DMS 273 treated with DMSO at 0.1 percent for 48 hours (cell line): ENCODE measurements at places on chromosomes 4 and X.

DNA sequence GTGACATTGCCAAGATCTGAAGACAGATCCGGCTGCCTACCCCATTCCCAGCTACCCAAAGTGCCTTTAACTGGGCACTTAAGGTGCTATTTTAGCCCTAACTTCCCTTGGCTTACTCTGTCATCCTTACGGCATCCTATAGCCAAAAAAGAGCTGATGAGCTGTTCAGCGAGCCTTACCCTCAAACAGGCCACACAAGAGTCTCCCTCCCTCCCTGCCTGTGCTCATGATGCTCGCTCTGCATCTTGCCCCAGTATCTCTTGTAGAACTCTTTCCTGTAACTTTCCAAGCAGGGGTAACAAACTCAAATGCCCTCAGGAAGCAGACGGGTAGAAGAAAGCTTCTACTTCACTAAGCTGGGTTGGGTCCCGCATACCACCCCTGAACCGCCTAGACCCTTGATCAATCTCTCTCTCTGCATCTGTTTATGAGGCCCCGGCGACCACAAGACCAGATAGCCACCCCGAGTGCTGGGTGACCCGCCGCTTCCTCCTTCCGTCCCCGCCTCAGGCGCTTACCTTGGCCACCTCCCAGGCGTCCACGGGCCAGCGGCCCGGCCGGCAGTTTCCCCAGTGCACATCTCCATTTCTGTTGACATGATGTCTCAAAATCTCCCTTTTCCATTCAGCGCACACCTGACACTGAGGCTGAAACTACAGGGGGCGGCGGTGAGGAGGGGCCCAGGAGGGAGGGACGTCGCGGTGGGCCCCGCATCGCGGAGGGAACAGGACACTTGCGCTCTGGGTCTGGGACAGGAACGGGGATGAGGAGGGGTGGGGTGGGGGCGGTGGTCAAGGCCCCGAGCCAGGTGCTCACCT is 663 bp downstream of the CXorf38 start:
- DNase-seq = no peak

- no peak for DNase-seq
These were observed 53.6 kb downstream of the FHIP1A start for GRCh38 chr4:151462554-151462953.

DNA sequence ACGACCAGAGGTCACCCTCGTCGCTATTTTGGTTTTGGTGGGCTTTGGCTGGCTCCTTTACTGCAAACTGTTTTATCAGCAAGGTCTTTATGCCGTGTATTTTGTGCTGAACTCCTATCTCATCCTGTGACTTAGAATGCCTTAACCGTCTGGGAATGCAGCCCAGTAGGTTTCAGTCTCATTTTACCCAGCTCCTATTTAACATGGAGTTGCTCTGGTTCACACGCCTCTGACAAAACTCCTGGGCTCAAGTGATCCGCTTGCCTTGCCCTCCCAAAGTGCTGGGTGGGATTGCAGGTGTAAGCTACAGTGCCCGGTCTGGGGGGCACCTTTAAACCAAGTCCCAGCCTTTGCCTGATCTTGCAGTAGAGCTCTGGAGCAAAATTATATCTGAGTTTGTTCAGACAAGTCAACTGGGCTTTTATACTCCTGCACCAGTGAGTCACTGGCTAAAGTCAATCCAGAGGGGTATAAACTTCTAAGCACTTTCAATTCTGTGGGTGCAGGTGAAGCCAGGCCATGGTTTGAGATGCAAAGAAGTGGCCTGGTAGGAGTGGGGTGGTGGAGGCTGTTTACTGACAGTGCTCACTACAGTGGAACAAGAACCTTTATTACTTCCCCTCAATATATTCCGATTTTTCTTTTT is 50.2 kb downstream of the MGST2 start:
- DNase-seq = no peak

GRCh38 chr4:66489370-66489769 is 819.1 kb upstream of the EPHA5 start:
- DNase-seq = no peak

DNA sequence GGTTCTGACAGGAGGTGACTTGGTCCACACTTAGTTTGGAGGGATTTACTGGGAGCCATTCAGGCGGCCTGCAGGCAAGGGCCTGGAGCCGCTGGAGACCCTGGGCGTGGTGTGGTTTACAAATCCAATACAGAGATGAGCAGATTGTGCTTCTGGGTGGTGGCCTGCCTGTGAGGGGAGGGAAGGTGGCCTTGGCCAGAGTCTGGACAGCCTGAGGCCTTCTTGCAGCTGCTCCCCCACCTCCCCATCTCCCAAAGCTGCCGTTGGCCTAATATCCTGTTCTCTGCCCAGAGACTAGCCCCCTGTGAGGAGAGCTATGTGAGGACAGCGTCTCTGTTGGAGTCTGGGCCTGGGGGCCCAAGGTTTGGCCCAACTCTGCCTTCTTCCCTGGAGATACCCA is 163.9 kb upstream of the MAMLD1 start:
- no peak for DNase-seq

DNA sequence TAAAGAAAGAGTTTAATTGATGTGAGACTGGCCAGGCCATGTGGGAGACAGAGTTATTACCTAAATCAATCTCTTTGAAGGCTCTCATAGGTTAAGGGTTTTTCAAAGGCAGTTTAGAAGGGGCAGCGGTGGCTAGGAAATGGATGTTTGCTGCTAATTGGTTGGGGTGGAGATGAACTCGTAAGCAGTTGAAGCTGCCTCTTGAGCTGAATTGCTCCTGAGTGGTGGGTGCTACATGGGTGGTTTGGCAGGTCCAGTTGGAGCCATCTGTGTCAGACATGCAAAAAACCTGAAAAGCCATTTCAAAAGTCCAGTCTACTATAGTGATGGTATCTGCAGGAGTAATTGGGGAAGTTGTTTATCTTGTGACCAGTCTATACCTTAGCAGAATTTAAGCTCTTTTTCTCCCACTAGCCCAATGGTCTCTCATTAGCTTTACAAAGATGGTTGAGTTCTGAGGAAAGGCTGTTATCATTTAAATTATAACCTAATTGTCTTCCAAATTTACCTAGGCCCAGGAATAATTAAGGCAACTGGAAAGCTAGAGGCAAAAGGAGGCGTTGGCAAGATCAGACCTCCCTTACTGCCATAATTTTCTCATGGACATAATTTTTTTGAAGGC is 762.4 kb upstream of the FRG1 start:
- no peak for DNase-seq

DNA sequence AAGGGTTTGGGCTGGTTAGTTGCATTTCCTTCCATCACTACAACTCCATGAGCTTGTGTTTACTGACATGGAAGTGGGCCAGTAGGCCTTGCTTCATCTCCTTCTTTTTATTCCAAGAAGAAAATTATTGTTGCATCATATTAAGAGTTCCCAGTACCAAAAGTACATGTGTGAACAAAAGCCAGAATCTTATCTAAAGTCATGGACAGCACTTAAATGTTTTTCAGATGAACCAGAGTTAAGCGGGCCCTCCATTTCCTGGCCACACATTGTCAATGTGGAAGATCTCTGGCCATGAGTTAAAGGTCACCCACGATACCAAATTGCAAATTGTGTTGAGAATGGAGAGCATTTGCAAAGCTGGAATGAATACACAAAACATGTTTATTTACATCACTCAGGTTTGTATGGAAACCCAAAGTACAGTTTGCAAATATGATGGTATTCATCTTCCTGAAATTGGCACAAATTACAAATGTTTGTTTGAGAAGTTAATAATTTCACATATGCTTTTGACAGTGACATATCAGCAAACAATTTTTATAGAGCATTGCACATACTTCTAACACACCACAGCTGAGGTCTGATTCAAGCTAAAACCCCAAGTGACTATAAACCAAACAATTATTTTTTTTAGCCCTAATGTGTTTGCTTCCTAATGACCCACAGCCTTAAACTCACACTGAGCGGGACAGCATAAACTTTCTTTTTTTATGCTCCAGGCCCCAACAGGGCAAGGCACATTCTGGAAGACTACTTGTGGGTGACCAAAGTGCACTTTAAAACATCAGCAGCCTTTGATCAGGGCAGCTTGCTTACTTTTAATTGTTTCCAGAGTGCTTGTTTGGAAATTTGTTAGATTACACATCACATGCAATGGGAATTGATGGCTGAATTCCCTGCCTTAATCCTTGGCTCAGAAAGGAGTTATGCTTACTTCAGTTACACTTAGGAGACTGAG is 502.9 kb upstream of the SLIT2 start:
- DNase-seq = no peak

GRCh38 chr4:99134586-99134985 is 9.5 kb downstream of the ADH4 start:
- no peak for DNase-seq

DNA sequence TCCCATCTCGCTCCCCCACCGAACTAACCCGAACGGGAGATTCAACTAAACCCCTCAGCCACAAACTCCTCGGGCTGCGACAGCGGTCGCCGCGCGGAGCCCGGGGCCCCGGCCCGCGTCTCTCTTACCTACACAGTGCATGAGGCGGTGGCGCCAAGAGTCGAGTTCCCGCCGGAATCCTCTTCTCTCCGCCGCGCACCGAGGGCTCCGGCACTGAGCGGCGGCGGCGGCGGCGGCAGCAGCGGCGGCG is 160 bp downstream of the LCORL start:
- DNase-seq = no peak

GRCh38 chr4:22029803-22030202 is 81.2 kb upstream of the KCNIP4 start:
- no peak for DNase-seq

DNA sequence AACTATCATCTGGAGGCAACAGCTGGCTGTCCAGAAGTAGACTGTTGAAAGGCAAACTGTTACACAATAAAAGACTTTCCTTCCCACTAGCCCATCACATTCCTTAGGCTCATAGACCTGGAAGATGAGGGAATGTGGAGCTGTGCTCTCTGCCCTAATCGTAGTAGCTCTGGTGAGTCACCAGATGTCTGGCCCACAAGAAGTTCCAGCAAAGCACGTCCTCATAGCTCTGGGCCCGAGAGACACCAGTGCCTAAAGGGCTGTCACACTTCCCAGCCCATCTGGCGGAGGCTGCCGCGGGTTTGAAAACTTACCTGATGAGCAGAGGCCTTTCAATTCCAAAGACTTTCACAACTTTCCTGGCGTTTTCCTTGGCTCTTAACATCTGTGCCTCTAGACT is 81.7 kb upstream of the STOX2 start:
- peak; percentile 68 for DNase-seq

DNA sequence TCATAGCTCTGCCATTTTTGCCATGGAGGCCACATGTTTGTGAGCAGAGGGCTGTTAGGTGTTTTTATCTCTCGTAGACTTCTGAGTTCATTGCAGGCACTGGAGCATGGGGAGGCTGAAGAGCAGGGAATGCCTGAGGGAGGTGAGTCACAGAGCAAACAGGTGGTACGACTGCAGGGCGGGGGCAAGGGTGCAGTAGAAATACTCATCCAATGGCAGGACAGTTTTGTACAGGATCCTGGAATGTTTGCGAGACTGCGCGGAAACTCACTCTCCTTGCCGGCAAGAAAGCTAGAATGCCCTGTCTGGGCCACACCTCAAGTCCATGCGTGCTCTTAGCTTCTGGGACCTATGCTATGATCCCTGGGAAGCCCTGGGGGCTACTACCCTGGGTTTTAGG is 20.0 kb upstream of the VCX2 start:
- peak; percentile 63 for DNase-seq

DNA sequence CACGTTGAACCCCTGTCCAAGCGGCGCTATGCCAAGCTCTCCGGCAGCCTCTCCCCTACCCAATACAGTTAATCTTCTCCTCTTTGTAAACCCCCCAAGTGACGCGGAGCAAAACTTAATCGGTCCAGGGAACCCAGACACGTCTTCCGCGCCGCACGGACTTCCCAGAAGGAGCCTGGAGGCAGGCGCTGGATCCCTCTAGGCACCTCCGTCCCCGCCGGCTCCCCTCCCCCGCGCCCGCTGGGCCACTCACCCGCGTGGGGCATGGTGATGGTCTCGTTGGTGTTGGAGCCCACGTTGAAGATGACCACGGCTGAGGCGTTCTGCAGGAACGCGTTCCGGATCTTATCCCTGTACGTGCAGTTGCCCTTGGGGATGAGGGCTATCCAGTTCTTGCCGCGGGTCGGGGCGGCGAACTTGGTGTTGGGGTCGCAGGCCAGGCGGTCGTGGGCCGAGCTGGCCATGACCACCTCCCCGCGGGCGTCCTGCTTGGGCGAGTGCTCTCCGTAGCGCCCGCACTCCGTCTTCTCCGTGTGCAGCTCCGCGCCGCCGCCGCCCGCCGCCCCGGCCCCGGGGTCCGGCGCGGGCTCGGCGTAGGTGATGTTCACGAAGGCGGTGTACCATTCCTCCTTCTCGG is 1.1 kb downstream of the RNF150 start:
- no peak for DNase-seq
